Thoracic aorta (tissue), 2 donors: ENCODE measurements at places on chromosomes 16 and 17. TPM values are rescaled to one million over a fixed set of nuclear protein-coding genes. Genes with fewer than 3 reads are reported as not detected.

DNA sequence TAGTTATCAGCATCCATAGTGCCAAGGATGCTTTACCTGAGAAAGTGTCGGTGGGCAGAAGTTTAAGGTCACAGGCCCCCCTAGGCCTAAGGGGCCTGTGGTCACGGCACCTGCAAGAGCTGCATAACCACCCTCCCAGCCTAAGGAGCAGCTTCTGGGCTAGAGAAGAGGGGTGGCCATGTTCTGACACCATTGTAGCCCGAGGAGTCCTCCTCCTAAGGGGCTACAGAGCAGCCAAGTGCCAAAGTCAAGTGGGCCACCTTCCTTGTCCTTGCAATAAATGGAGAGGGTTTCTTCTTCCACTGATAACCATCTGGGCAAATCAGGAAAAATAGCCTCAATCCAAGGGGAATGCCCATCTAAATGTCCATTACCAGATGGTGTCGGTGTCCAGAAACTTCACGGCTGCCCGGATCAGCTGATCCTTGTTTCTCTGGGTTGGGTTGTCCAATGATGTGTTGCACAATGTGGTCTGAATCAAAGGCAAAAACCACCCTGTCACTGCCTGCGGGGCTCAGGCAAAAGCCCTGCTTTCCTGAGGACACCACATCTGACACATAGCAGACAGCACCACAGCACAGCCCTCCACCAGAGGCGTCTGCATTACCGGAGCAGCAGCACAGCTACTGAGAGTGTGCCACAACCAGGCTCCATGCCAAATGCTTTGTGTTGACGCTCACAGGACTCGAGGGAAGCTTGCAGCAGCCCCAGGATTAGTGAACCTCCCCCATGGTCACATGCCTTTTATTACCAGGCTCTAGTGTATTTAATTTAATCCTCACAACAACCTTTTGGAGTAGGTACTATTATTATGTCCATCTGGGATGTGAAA is 12.8 kb downstream of the ATPAF2 start:
- DNase-seq = no peak

GRCh38 chr16:66928702-66929388 is 3.5 kb upstream of the RRAD start:
- no peak for DNase-seq

DNA sequence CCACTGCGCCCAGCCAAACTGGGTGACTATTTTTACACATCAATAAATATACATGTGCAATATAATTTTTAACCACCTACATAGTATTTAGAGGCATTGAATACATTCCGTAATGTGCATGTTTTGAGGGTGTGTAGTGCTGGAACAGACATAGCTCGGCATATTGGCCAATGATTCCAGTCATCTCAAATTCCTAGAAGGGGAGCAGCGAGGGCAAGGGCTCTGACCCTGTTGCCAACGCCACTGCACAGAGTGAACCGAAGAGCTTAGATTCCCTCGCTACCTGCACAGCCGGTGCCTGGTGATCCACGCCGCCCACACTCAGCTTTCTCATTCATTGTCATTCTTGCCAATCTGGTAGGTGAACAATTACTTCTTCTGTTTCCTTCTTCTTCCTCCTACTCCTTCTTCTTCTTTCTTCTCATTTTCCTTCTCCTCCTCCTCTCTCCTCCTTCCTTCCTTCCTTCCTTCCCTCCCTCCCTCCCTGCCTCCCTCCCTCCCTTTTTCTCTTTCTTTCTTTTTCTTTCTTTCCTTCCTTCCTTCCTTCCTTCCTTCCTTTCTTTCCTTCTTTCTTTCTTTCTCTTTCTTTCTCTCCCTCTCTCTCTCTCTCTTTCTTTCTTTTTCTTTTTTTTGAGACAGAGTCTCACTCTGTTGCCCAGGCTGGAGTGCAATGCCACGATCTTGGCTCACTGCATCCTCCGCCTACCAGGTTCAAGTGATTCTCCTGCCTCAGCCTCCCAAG is 26.3 kb upstream of the ATP2A3 start:
- no peak for DNase-seq

The PEMT gene
- total RNA-seq = 22.1 TPM
